ENCODE measurements at places on chromosomes 2 and 18. TPM values are rescaled to one million over a fixed set of nuclear protein-coding genes. Genes with fewer than 3 reads are reported as not detected.

Gene FBXO15
- 1.2 TPM for total RNA-seq

Gene RAB6D
- total RNA-seq = not detected

Gene HADHB
- 81.2 TPM for total RNA-seq

Gene KIF1A
- total RNA-seq = 0.47 TPM

Gene FBXO36
- total RNA-seq = 0.71 TPM

Gene CABYR
- 1.3 TPM for total RNA-seq

Gene FER1L5
- not detected for total RNA-seq

Gene AKAIN1
- total RNA-seq = not detected

Gene POTEC
- total RNA-seq = not detected

Gene SH3BP4
- 0.28 TPM for total RNA-seq

Gene CD8B
- not detected for total RNA-seq

Gene EXOC6B
- total RNA-seq = 7.8 TPM

Gene TSPYL6
- not detected for total RNA-seq

Gene LYG2
- total RNA-seq = not detected

Gene KCNE4
- total RNA-seq = not detected

Gene RNU2-63P
- 34.9 TPM for total RNA-seq

Gene RAB6C
- total RNA-seq = not detected

Gene PDCL3
- total RNA-seq = 44.3 TPM

Gene COX5B
- 227 TPM for total RNA-seq

Gene LOXHD1
- total RNA-seq = not detected

Gene INPP5D
- total RNA-seq = 43.6 TPM

Gene STK39
- 40.3 TPM for total RNA-seq

Gene HJURP
- total RNA-seq = 41.5 TPM

Gene CYRIA
- total RNA-seq = 1.8 TPM

Gene CASP8
- 39.8 TPM for total RNA-seq

Gene ASPRV1
- 1.4 TPM for total RNA-seq

Gene SKOR2
- not detected for total RNA-seq

Gene FEV
- not detected for total RNA-seq

Gene MAB21L4
- not detected for total RNA-seq

Gene GALNT13
- 0.19 TPM for total RNA-seq

Gene DPP4
- total RNA-seq = 65.4 TPM

Gene FAM124B
- total RNA-seq = 0.64 TPM

Gene IRS1
- total RNA-seq = 4.8 TPM

Gene PKDCC
- total RNA-seq = not detected

Gene VRK2
- 21.7 TPM for total RNA-seq

Gene MARCHF4
- not detected for total RNA-seq

Gene RUFY4
- total RNA-seq = 1.8 TPM

Gene C2orf66
- total RNA-seq = 0.33 TPM

Gene SKA1
- total RNA-seq = 22.1 TPM

Gene DNAH6
- total RNA-seq = 0.23 TPM

Gene REG1B
- total RNA-seq = not detected

Data from activated CD4-positive, alpha-beta T cell treated with anti-CD3 and anti-CD28 coated beads, Interleukin-2, amount 10 ng/mL, durations not matched to agents 24 days and 14 days (primary cell).